Pancreas (tissue), 10 donors: ENCODE measurements at places on chromosomes 11 and 22.
A peak's percentile ranks its signal among the peaks of the same experiment; 100 is the strongest.

GRCh38 chr11:64742889-64743590 lies 902 bp downstream of the RASGRP2 start:
- DNase-seq: peak; percentile 80

- DNase-seq: no peak
These were observed 515.7 kb downstream of the BUD13 start for GRCh38 chr11:116257092-116257491.

GRCh38 chr22:32202539-32203180 lies 2.2 kb downstream of the RFPL2 start:
- DNase-seq: peak; percentile 63

DNA sequence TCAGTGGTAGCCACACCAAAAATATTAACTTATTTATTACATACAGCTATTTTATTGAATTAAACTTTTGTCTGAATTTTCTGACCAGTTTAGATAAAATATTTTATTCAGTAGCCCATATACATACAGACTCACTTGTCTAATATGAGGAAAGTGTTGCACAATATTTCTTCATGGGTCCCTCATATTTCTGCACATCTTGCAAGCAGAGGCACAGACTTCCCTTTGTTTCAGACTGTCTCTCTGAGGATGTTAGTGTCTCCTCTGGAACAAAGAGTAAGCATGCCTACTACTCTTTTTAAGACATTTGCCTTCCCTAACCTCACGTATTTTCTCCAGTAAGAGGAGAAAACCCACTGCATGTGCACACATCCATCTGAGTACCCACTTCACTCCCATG lies 81.2 kb downstream of the OR5AK2 start:
- DNase-seq: no peak

- DNase-seq: no peak
These were observed at the start of gene OR2AG2 for GRCh38 chr11:6771926-6772893. OR2AG2 (minus strand) TSS chr11:6771976; CDS start chr11:6768957, 3,019 bp downstream.

DNA sequence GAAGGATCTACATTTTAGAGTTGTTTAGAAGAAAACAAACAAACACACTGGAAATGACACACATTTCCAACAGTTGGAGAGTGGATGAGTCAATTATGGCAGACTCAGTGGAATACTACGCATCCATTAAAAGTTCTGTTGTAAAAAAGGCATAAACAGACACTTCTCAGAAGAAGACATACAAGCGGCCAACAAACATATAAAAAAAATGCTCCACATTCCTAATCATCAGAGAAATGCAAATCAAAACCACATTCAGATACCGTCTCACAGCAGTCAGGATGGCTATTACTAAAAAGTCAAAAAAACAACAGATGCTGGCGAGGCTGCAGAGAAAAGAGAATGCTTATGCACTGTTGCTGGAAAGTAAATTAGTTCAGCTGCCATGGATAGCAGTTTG lies 298.2 kb downstream of the DDX10 start:
- no peak for DNase-seq

GRCh38 chr11:8812438-8812837 lies 98.6 kb upstream of the AKIP1 start:
- no peak for DNase-seq

DNA sequence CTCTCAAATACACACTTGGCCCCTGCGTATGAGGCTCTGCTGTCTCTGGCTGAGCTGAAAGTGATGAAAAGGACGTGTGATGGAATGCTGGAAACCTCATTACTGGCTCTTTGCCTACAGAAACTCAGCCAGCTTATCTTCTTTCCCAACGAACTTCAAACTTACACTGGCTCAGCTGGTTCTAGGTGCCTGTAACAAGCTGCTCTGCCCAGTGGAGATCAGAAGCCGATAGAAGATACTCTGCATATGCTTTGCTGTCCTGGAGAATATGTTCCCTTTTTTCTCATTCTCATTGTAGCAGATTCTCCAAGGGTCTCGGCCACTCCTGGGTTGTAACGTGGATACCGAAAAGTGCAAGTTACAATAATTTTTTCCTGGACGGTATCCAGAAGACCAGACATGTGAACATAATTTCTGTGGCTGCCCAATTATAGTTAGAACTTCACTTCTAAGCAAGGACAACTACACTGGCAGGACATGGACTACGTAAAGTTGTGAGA lies 405.3 kb upstream of the CCDC90B start:
- DNase-seq: peak; percentile 26

- DNase-seq: no peak
These were observed 173.0 kb upstream of the CADM1 start for GRCh38 chr11:115677190-115677589.

DNA sequence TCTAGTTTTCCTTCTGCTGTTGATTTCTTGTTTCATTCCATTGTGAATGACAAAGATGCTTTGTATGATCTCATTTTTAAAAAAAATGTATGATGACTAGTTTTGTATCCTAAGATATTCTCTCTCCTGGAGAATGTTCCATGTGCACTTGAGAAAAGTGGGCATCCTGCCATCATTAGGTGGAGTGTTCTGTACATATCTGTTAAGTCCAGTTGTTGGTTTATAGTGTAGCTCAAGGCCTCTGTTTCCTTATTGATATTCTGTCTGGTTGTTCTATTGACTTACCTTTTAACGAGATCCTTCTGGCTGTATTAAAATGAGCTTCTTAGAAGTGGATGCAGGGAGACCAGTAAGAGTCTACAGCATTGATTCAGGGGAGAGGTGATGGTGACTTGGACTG lies 35.2 kb downstream of the SGSM1 start:
- DNase-seq: no peak

DNA sequence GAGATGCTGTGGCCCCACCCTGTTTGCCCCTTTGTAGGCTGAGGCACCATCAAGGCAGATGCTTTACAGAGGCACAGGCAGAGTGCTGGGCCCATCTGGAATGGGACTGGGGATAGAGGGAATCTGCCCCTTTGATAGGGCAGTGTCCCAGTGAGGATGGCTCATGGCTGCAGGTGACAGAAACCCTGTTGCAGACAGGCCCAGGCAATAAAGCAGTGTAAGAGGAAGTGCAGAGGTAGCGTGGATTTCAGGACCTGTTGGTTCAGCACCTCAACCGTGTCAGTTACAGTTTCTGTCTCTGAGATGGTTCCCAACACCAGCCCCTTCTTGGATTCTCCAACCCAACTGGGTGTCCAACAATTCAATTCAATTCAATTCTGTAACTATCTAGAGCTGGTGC lies 25.1 kb downstream of the PRDM11 start:
- DNase-seq: no peak

- no peak for DNase-seq
These were observed 83.6 kb upstream of the RASSF10 start for GRCh38 chr11:12925520-12925919.

DNA sequence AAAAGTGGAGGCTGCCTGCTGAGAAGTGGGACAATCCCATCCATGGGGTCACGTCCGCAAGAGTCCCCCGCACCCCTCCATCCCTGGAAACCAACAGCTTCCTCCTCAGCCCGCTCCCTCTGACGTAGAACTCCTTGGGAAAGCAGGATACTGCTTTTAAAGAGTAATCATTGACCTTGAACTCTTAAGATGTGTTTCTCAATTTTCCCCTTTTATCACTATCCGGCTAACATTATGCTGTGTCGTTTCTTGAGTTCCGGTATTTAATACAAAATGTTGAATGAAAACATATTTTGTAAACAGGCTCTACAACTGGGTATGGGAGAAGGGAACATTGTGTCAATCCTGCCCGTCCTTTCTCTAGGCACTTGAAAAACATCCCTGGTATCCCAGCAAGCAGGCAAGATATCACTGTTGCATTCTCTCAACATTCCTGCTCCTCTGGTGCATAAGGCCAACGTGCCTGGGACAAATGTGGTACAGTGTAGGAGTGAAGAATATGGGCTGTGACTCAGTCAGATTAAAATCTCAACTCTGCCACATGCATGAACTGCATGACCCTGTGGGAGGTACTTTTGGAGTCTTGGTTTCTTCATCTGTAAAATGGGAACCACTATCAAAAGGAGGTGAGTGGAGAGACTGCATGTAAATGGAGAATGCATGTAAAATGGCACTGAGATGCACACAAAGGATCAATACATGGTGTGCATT lies 52.8 kb downstream of the WT1 start:
- DNase-seq: no peak

GRCh38 chr11:113705871-113706655 lies at the start of gene TMPRSS5:
TMPRSS5 (minus strand) TSS chr11:113706308; CDS start chr11:113706224, 84 bp downstream.
- DNase-seq: no peak

- DNase-seq: no peak
These were observed 15.1 kb downstream of the CHID1 start for GRCh38 chr11:895331-896110.

GRCh38 chr22:41197038-41197972 lies 7.8 kb upstream of the L3MBTL2 start:
- DNase-seq: peak; percentile 91

DNA sequence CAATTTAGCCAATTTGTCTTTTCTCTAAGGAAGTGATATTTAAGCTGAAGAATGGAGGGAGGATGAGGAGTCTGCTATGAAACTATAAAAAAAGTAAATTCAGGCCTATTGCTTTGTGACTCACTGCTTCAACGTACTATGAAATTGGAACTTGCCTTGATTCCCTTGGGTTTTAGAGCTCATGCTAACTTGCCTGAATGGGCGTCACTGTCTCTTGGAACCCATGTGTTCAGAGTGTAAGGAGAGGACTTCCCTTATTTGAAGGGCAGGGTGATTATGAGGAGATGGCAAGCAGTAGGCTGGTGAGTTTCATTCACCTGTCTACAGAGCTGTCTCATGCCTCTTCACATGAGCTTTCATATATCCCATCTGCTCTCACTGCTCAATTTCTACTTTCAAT lies 28.7 kb upstream of the WT1 start:
- no peak for DNase-seq

DNA sequence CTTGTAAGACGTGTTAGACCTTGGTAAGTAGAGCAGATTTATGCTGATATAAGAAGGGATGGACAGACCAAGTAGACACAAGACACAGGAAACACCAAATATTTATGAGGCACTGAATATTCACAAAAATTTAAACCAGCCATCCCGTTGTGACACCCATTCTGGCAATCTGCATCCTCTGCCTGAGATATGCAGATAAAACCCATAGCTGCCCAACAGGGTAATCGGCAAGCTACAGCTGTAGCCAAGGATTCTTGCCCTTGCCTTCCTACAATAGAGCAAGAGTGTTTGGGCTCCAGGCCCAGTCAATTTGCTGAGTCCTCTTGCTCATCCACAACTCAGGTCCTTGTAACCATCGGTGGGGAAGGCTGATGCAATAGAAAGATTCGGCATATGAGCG lies 18.5 kb upstream of the MPZL2 start:
- DNase-seq: no peak

DNA sequence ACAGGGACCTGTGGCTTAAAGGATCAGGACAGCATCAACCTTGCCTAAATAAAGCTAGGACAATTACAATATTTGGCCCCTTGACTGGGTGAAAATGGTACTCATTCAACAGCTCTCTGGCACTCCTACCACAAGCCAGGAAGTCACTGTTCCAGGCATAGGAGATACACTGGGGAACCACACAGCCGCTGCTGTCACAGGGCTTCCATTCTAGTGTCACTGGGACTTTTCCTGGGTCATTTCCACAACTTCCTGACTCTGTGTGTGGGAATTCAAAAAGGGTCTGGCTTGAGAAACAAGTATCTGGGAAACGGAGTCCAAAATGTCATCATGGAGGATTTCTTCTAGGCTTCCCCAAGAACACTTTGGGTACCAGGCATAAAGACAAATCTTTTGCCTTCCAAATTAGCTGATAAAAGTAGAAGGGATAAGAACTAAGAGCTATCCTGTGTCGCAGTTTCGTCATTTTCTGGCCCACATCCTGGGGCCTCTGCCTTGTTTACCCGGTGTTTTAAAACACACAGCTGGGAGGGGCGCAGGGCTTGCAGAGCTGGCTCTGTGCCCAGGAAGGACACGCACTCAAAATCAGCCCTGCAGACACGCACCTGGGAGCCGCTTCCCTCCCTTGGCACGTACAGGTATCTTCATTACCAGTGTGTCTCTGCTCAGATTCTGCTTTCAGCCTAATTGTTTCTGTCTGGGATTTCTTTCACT lies 38.0 kb downstream of the TMEM45B start:
- DNase-seq: peak; percentile 84

GRCh38 chr22:47107431-47107830 lies 345.0 kb downstream of the TBC1D22A start:
- DNase-seq: no peak

DNA sequence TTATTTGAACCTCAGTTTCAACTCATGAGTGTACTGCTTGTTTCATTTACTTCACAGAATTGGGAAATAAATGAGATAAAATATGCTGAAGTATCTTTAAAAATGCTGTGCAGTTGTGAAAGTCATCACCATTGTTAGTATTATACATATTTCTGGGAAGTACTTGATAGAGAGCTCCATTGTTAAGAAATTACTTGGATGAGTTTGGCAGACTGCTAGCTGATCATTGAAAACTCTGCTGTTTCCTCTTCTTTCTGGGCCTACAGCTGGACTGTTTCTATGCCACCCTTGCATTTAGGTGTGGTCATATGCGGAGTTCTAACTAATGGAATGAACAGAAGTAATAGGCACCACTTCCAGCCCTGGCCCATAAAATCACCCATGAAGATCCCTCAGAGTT lies 10.0 kb downstream of the SIK2 start:
- no peak for DNase-seq

- peak; percentile 51 for DNase-seq
These were observed 4.2 kb upstream of the FXYD2 start for GRCh38 chr11:117828611-117829368.

DNA sequence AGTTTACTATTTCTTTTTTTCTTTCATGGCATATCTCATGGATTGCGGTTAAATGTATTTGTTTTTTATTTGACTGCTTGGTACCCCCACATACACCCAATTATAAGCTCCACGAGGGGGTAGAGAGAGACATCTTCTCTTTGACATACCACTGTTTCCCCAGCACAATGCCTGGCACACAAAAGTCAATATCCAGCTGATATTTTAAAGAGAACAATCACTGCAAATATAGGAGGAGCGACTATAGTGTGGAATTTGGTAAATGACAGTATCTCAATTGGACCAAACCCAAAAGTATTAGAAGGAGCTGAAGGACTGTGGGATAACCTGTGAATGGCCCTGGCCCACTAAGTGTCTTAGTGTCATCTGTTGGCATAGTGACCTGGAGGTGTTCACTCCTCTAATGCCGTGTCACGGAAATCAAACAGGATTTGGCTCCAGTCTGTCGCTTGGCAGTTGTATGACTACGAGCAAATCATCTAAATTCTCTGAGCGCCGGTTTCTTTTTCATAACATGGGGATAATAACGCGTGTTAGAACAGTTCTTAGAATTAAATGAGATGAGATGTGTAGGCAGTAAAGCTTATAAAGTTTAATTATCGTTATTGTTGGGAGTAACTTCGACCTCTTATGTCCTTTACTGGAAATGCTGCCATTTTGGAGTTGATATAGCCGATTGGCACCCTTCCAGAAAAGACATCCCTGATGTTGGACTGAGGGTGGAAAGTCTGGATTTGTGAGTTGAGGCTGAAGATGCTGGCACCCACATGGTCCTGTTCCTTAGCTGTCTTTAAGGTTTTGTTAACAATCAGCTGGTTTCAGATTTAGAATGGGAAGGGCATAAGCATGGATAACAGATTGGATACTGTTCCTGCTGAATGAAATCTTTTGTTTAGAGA lies 144.5 kb downstream of the DBX1 start:
- no peak for DNase-seq

- no peak for DNase-seq
These were observed 1078.0 kb downstream of the BRD1 start for GRCh38 chr22:48749555-48750227.
